ENCODE measurements at places on chromosomes 11 and 22. TPM values are rescaled to one million over a fixed set of nuclear protein-coding genes. Genes with fewer than 3 reads are reported as not detected.

Gene FGF3
- total RNA-seq: not detected

Gene SAA4
- total RNA-seq: not detected

Gene BIK
- not detected for total RNA-seq

Gene PKNOX2
- under 0.01 TPM for total RNA-seq

Gene CTSW
- total RNA-seq: 0.71 TPM

Gene DCUN1D5
- 81.3 TPM for total RNA-seq

Gene OR51D1
- not detected for total RNA-seq

Gene PKDREJ
- total RNA-seq: not detected

Gene KLHL35
- total RNA-seq: 1.8 TPM

Gene OR11H1
- total RNA-seq: not detected

Gene FAM181B
- not detected for total RNA-seq

Gene CHEK2
- 20.0 TPM for total RNA-seq

Gene MAJIN
- total RNA-seq: not detected

Gene SEZ6L
- not detected for total RNA-seq

Gene DRAP1
- 405 TPM for total RNA-seq

Gene CSTF3
- 17.3 TPM for total RNA-seq

Gene MRGPRX3
- total RNA-seq: not detected

Gene C11orf16
- total RNA-seq: not detected

Gene CCDC73
- not detected for total RNA-seq

Gene GRIA4
- total RNA-seq: not detected

Gene P4HA3
- total RNA-seq: 8.4 TPM

Gene GRM5
- total RNA-seq: not detected

Gene APOA4
- total RNA-seq: not detected

Gene JHY
- total RNA-seq: 3.2 TPM
